Kidney glomerular epithelial cell (primary cell): ENCODE measurements at places on chromosomes 7 and 10.

DNA sequence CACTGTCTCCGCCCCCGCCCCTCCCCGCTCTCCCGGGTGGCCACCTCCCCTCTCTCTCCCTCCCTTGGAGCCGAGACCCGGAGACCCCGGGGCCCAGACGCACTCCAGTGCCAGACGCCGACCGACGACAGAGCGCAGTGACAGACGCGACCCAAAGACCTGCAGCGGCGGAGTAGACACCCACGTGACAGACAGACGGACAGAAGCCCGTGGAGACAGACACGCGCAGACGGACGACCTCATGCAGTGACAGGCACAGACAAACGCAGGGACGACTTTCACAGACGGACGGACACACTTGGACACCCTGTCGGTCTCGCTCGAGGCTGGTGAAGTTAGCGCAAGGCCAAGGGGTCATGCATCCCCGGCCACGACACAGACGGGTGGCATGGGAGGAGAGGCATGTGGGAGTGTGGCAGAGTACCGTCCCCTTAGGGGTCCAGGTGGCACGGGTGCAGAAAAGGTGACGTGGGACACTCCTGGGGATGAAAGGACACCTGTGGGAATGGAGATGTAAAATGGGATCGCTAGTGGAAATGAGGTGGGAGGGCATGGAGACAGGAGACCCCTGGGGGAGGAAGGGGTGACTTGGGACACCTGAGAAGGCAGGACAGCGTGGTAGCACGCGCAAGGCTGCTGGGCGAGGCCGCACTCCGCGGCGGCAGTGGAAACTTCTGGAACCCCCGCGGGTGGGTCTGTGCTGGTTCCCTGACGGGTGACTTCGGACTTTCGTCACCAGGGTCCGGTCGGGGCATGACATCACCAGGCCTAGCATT is 456 bp upstream of the ACHE start:
- no peak for DNase-seq

DNA sequence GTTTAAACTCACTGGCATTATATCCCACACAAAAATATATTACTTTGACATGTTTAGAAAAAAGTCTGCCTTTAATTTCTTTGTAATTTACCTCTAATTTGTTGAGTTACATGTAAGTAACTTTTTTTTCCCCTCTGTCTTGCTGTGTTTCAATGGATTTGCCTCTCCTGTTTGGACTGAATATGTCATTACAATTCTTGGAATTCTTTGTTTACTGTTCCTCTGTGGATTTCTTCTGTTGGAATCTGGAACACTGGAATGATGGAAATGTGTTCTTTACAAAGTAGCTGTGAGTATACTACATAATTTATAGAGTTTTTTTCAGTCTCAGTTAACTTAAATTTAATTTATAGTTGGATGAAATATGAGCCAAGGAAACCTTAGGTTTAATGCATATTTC is 30.4 kb downstream of the SEPTIN7 start:
- DNase-seq: peak; percentile 3

DNA sequence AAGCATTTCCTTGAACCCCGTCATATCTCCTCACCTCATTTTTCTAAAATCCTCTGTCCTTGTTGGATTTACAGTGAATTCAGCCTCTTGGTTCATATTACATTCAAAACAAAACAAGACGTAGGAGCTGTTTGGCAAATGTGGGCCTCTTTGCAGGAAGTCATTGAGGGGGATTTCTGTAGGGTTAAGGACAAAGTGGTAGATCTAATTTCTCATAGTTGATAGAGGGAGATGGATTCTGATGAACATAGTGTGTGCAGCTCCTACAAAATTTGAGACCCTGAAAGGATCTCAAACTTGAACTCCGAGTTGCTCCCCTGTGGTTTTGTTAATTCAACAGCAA is 682 bp downstream of the TBXAS1 start:
- DNase-seq: no peak

- DNase-seq: no peak
These were observed 95.2 kb downstream of the CLEC2L start for GRCh38 chr7:139618482-139619366.

- DNase-seq: peak; percentile 28
These were observed 780 bp downstream of the ALDH18A1 start for GRCh38 chr10:95655571-95656290.

DNA sequence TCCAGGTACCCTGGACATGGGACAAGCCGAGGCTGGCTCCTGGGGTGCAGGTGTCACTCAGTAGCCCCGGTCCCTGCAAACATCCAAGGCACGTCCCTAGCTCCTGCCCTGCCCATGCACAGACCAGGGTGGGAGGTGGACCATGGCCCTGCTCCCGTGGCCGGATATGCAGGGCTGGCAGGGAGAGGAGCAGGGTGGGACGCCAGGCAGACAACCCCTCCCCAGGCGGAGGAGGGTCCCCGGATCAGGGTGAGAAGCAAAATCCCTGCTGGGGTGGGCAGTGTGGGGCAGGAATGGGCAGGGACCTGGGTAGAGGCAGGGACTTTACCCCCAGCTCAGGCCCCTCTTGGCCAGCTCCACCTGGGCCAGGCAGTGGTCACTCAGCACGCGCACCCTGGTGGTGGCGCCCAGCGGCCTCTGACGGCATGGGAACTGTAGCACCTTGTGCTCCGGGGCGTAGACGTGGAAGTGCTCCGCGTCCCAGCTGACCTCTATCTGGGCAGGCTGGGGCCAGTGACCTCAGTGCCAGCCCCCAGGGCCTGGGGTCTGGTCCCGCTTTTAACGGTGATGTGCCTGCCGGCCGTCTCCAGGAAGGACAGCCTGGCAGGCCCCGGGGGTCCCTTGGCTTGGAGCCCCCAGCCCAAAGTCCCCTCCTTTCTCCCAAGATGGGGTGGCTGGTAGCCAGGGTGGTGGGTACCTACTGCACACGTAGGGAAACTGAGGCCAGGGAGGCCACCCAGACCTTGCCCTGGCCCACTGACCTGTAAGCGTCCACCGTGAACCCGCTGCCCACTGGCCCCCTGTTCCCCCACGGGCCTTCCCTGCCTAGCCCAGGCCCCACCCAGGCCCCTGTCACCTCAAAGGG is 1.2 kb downstream of the GRIFIN start:
- no peak for DNase-seq

DNA sequence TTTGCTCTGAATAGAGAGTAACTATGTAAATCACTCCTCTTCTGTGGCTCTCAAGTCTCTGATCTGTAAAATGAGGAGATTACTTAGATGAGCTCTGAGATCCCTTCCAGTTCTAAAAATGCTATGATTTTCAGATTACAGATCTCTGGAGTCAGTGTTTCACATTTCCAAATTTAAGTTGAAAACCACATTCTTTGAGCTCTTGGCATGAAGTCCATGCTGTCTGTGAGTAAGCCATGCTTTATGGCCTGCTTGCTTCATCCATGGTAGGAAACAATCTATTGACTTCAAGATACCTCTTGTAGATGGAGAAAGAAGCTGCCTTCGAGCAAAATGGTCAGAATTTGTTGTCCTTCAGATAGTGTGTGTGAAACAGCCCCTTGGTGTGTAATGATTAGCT is 64.9 kb downstream of the CELF2 start:
- no peak for DNase-seq

DNA sequence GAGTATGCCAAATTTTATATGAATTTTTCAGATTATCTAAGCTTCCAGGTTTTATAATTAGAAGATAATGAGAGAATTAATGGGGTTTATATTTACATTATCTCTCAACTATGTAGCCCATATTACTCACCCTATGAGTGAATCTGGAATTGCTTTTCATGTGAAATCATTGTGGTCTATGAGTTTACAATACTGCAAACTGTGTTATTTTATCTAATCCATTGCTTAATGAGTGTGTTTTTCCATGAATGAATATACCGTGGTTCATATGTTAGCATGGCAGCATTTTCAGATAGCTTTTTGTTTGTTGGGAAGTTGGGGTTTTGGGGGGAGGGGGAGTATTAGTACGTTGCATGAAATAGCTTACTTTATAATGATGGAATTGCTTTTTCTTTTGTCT is 44.5 kb downstream of the FGFBP3 start:
- no peak for DNase-seq

DNA sequence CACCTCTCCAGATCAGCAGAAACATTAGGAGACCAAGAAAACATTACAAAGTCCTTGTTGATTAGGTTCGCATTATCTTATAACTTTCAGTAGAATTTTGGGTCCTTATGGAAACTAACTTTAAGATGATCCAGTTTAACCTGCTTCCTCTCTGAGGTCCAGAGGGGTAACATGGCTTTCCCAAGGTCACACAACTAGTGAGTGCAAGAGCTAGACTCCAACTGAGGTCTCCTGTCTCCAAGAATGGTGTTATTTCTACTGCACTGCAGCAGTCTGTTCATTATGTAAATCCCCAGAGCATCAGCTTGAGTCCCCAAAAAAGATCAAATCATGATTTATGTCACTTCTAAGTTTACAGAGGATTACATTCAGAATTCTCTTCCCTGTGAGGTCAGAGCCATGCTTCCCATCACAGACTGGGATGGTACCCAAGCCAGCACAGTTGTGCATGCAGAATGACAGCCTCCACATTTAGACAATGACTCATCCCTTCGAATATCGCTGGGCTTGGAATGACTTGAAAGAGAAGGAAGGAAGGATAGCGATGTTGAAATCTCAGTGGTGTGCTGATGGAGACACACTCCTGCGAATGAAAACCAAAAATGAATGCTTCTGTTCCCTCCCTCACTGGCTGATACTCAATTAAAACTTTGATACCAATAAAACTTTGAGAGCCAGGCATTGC is 163.1 kb upstream of the PLXNA4 start:
- DNase-seq: no peak

GRCh38 chr10:124420254-124420653 is 1.5 kb upstream of the OAT start:
- no peak for DNase-seq

DNA sequence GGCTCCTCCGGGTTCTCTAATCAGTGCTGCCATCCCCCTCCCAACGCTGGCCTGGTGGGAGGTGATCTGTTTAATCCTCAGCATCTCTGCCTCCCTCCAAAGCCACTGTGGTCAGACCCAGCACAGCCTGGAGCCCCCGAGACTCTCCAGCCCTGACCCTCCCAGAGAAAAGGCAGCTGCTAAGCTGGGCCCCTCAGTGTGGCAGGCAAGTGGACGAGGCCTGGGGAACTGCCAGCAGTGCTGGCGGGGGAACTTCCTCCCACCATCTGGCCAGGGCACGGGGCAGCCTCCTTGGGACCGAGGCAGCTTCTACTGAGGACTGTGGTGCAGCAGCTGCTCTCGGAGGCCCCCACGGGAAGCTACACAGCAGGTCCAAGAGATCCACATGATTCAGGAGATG is 51.1 kb downstream of the DPYSL4 start:
- no peak for DNase-seq

GRCh38 chr7:148204639-148205304 is 385.8 kb upstream of the C7orf33 start:
- no peak for DNase-seq
